ENCODE measurements at places on chromosomes 6 and 20.

DNA sequence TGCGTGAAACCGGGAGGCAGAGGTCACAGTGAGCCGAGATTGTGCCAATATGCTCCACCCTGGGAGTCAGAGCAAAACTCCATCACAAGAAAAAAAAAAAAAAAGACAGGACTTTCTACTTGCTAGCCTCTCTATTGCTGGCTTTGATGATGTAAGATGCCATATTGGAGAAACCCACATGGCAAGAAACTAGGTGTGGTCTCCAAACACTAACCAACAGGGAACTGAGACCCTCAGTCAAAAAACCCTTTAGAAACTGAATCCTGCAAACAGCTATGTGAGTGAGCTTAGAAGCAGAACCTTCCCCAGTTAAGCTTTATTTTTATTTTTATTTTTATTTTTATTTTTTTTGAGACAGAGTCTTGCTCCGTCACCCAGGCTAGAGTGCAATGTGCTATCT lies 18.4 kb upstream of the ZBTB22 start:
- no peak for DNase-seq

GRCh38 chr6:138570725-138571029 lies 71.4 kb upstream of the NHSL1 start:
- DNase-seq, result no peak

- DNase-seq, result no peak
Measured at GRCh38 chr6:138728662-138729061, 44.9 kb upstream of the CCDC28A start.

DNA sequence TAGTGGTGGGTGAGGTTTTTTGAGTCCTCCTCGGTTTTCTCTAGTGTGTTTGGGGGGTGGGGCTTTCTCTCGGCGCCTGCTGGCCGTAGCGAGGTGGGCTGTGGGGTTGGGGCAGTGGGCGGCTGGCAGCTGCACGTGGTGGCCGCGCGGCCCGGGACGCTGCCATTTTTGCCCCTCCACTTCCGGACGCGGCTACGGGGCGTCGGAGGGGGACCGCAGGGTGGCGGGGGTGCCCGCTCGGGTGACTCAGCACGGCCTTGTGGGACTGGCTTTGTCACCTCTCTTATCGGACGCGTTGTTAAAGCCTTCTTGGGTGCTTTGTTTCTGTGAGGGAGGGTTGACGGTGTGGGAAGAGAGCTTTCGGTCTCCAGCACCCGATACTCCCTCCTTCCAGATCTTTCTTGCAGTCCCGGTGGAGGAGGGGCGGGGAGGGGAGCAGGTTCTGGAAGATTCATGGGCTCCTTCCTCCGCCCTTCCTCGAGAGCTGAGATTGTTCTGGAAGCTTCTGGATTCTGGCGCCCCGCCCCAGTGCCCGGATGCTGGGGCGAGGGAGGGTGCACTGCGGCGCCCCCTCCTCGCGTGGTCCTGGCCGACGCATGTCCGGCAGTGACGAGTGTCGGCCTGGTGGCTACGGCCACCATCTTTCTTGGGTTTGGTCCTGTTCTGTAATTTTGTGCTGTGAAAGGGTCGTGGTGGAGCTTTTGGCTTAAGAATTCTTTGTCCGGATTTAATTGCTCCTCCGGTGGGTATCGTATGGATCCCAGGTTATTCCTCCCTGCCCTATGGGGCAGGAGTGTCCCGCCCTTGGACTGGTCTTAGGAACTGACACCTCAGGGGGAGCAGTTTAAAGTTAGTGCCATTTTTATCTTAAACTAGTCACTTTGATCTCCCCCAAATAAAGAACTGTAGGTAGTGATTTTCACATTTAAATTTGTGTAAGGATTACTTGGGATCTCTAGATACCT lies 719 bp downstream of the HSP90AB1 start:
- peak; percentile 75 for DNase-seq

GRCh38 chr20:41376349-41376748 lies 9.7 kb upstream of the EMILIN3 start:
- DNase-seq, result no peak

DNA sequence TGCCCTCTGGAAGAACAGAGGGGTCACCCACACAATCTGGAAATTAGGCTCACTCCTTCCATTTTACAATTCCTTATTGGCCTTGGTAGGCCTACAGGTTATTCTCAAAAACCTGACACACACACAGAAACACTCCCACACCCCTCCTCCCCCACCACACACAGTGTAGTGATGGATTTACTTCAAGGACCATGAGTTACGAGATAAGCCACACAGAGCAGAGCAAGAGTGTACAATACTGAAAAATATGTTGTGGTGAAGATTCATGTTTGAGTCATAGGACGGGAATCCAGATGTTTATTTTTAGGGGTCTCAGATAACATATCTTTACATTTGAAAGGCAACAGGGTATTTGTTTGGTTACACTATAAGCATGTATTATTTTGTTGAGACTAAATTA lies 291.9 kb downstream of the PLCB1 start:
- no peak for DNase-seq

DNA sequence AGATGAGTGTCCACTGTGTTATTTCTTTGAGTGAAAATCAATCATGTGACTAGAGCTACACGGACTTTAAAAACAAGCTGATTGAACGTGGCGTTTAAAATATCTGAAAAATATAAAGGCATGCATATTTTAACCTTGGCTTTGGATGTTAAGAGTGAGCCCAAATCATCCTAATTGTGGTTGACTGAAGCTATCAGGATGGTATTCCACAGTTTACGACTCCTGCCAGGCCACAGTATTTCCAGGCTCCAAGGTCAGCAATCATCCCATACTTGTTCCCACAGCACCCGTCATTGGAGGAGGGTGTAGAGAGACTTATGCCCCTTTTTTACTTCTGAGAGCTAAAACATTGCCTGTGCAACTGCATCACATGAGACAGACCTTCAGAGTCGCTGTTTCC lies 43.2 kb upstream of the TMX4 start:
- DNase-seq, result no peak

DNA sequence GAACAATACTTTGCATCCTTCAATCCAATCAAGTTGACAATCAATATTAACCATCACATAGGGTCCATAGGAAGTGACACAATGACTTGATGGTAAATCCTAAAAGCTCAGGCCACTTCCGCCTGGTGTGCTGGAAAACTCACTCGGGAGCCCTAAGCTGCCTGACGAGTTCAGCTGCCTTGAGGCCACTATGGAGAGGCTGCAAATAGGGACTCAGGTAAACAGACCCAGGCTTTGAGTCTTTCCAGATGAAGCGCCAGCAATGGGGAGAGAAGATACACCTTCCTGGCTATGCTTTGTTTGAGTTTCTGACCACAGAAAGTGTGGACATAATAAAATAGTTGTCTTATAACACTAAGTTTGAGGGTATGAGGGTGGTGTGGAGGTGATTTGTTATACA lies 112.6 kb downstream of the GPR63 start:
- no peak for DNase-seq

DNA sequence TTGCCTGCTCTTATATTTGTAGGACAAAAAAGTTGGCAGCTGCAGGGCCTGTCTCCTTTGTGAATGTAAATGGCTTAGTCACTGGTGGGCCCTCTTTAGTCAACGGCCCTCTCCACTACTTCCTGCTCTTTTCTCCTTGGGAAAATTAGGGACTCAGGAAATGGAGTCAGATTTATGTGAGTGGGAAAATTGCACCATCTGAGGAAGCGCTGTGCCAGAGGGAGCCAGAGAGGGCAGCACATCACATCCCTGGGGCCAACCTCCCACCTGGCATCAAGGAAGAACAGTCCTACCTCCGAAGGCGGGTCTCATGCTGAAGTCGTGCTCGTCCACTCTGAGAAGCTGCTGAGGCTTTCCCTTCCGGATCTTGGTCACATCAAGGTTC lies 15.6 kb downstream of the GABRR2 start:
- DNase-seq, result no peak

DNA sequence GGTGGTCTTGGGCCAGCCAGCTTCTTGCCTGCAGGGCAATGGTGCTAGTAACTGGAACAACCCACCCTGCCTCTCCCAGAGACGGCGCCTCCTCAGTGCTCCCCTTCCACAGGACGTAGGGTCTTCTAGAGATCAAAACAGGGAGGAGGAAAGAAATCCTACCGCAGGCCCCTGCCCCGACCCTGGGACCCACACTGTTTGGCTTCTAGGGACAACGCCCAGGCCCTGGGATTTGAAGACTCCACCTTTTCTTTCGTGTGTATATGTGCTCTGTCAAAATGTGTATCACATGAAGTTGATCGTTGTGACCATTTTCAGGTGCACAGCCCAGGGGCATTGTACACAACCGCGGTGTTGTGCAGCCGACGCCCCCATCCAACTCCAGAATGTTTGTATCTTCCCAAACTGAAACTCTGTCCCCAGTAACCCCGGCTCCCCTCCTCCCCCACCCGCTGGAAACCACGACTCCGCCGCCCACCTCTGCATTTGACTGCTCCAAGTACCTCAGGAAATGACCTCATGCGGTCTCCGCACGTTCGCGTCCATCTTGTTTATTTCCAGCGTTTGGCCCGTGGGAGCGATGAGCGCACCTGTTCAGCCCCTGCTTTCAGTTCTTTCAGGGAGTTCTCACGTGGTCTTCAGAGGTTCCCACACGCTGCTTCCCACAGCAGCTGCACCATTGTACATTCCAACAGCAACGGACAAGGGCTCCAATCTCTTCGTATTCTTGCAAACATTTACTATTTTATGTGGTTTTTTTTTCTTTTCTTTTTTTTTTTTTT lies 3.4 kb upstream of the BHLHE23 start:
- DNase-seq, result no peak

DNA sequence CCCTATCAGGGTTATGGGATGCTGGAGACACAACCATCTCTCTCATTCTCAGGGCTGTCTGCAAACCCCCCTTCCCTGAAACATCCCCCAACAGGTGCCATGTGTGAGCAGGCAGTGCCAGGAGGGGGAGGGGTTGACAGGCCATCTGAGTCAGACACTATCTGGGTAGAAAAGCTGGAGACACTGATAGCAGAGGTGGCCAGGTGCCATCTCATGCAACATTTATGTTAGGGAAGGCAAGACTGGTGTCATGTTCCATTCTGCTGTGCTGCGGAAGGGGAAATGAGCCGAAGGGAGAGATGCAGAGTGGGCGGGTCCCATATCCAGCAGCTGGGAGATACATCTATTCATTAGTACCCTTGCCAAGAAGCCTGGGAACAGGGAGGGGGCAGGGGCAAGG lies 3.5 kb downstream of the LHFPL5 start:
- peak; percentile 30 for DNase-seq

DNA sequence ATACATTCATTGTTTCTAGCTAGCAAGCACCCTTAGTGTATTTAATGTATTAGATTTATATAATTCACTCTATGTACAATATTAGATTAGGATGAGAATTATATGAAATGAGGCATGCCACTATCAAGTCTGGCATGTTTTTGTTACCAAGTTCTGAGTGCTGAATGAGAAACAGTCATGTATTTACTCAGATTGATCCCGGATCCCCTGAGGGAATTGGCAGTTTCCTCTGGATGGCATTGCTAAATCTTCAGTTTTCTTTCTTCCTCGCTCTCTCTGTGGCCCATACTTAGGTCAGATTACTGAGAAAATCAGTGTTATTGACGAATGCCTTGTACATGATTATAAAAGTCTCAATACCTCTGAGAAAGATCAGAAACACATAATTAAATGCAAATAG lies 66.6 kb downstream of the CDKAL1 start:
- DNase-seq, result no peak

DNA sequence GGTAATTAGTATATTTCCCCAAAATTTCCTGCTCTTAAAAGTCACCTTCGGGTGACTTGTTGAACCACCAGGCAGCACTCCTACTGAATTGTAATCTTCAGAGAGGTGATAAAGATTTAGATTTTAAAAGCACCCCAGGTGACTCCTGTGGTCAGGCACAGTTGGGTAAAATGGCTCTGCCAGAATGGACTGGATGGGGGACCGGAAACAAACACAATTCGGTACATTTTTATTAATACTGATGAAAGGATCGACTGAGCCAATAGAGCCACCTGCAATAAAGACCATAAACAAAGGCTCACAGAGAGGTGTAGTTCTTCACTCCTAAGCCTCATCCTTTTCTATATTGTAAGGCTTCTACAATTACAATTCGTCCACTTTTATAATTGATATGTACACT lies 19.6 kb upstream of the FAM83C start:
- DNase-seq, result no peak

DNA sequence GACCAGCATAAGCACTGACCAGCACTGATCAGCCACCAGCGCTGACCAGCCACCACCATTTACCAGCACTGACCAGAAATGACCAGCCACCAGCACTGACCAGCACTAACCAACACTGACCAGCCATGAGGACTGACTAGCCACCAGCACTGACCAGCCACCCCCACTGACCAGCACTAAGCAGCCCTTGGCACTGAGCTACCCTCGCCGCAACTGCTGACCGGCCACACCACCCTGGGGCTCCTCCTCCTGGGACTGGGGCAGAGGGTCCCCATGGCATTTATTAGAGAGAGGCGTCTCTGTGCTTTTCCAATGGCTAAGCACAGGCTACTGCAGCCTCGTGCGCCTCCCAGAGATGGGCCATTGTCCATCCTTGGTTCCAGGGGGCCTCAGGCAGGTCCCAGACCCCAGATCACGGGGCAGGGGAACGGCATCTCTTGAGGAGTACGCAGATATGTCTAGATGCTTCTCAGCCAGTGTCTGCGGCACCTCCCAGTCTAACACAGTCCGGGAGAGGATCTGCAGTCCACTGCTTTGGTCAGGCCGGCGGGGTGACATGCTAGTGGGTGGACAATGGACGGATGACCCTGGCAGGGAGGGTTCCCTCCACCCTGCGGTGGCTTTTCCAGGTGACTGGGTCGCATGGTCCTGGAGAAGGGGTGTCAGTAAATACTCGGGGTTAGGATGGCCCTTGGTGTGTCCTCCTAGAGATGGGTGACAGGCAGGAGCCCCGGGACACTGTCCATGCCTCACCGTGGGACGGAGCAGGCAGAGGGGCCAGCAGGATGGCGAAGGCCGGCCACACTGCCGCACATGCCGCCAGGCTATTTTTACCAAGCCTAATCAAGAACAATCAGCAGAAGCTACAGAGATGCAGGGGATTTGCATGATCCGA lies 168.0 kb downstream of the TAF4 start:
- no peak for DNase-seq

DNA sequence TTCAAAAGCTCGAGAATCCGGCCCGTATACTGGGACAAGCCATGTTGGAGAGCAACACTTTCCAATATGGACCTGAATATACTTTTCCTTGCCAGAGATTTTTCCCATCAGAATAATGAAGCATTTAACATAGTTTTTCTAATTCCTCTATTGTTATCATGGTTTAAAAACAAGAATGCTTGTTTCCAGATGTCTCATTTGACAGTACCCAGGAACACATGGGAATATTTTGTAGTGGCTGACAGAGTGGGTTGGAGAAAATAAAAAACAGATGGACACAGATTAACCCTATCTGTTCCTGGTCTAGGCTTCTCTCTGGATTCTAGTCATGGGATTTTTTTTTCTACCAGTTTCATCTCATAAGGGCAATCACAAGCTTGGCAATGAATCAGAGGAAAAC lies 164.8 kb upstream of the CEP162 start:
- no peak for DNase-seq

DNA sequence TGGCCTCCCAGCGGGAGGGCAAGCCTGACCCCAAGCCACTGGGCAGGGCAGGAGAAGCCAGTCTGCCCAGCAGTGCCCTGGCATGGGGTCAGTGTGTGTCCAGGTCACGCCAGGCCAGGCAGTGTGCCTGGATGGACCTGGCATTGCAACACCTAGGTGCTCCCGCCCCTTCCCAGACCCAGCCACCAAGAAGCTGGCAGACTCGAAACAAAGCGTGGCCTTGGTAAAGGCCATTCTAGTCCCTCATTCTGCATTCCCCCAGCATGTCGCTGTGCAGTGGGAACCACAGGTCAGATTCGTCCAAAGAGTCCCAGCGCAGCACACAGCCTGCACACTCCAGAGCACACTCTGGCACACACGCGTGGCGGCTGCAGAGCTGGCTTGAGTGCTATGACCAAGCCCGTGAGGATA lies 19.3 kb upstream of the APMAP start:
- peak; percentile 6 for DNase-seq

All from left hindlimb (tissue), 1 donor.